ENCODE measurements at places on chromosomes 11 and 22.

GRCh38 chr11:57647960-57648800, 1.5 kb downstream of the YPEL4 start:
- DNase-seq: no peak

DNA sequence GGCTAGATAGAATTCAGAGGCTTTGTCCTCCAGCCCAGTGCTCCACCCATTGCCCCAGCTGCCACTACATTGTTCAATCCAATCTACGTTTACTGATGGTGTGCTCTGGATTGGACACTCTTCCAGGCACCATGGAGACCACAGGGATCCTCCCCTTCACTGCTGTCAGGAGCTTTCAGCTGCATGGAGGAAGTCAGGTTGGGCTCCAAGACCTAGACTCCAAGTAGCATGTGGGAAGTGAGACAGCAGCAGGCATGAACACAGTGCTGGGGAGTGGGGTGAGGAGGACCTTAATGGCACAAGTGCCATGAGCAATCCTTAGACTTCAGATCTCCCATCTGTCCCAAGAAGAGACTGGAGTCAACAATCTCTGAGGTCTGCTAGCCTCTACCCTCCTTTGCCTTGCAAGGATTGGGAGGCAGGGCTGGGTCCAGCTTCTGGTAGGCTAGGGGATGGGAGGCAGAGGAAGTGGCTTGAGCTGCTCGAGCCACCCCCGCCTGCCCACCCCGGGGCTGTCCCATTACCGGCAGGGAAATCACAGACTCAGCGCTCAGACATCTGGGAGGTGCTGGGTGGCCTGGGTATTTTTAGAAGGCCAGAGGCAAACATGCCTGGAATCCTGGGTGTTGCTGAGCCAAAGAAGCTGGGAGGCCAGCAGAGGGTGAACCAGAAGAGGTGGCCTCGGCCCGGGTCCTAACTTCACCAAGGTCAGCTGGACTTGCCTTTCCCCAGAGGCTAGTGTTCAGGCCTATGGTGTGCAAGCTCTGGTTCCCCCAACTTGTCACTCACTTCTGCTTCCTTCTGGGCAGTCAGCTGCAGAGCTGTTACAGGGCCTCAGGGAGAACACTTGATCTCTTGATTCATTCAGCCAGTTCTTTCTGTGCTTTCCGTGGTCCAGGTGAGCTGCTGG, 15.2 kb upstream of the FCHSD2 start:
- peak; percentile 43 for DNase-seq

DNA sequence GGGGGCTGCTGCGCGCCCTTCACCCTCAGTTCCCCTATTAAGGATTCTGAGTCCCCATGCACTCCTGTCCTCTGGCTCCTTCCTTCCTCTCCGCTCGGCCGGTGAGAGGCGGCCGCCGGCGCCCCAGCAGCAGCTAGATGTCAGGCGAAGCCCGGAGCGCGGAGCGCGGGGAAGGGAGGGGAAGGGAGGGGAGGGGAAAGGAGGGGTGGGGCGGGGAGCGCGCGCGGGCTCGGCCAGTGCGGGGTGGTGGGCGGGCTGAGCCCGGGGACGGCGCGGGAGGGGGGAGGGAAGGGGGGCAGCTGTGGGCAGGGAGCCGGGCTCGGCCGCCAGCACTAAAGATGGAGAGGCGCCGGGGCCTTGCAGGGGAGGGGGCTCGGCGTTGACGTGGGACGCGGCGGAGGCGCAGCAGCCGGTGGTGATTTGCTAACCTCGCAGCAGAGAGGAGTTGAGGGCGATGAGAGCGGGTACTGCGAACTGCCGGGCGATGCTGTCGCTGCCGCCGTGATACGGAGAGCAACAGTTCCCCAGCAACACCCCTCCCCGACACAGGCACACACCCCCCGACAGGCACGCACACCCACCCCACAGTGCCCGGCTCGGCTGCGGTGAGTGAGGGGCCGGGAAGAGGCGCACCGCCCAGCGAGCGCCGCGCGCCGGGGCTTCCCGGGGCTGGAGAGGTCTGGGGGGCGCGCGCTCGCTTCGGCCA, at the start of gene ZBTB16:
Gene ZBTB16, plus strand, starts transcription at position 434 of the 706 bp plus-strand sequence. CDS start 3,590 bp downstream, outside the sequence.
- DNase-seq: no peak

- DNase-seq: no peak
These were observed 194.8 kb upstream of the BLID start for GRCh38 chr11:122310766-122311165.

Measured in BJ (cell line).